Right cardiac atrium (tissue), 5 donors: ENCODE measurements at places on chromosomes 3 and 15. TPM values are rescaled to one million over a fixed set of nuclear protein-coding genes. Genes with fewer than 3 reads are reported as not detected.

Gene SLC28A2
- not detected for total RNA-seq

Gene SOX14
- total RNA-seq: not detected

Gene SENP5
- total RNA-seq: 22.4 TPM

Gene TICRR
- total RNA-seq: not detected

DNA sequence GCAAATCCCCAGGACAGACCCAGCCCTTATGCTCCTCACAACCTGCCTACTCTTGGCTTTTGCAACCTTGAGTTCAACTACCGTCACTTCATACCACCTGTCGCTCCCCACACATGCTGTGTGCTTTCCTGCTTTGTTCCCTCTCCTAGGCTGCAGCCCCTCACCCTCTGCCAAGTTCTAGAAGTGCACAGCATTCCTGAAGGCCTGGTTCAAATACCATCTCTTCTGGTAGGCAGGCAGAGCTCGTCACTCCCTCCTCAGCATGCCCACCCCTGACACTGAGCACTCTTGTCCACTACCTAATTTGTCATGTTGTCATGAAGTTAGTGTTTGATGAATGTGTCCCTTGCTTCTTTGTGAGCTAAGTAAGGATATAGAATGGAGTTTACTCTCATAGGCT is 129.6 kb downstream of the SEMA6D start:
- DNase-seq: no peak

- no peak for DNase-seq
Measured at GRCh38 chr15:67531379-67531914, 10.5 kb downstream of the C15orf61 start.

DNA sequence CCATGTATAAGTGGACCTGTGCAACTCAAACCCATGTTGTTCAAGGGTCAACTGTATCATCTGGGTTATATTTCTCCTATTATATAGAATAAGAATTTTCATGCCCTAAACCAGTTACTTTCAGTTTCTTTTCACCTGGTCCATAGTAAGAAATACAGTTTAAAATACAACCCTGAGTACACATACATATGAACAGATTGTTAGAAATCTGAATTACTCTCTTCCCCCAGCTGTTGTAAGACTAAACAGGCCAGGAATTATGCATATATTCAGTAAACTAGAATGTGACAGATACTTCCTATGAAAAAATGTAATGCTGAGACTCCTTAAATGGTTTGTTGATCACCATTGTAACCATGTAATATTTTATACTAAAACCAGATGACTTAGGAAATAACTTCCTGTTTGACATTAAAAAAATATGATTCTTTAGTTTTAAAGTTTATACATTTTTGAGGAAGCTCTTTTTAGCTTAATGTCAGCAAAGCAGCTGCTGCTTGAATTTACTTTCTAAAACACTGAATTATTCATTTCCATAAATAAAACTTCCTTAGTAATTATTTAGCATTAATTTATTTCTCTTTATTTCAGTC is 52.5 kb upstream of the ZCWPW2 start:
- no peak for DNase-seq

- DNase-seq: peak; percentile 29
Measured at GRCh38 chr15:56919609-56920366, 1.3 kb downstream of the TCF12 start.

GRCh38 chr3:125116311-125117080 is 60.7 kb upstream of the HEG1 start:
- no peak for DNase-seq

GRCh38 chr15:91393186-91393585 is 293.1 kb downstream of the SV2B start:
- DNase-seq: no peak

GRCh38 chr3:122077293-122078234 is 22.4 kb downstream of the CD86 start:
- no peak for DNase-seq

DNA sequence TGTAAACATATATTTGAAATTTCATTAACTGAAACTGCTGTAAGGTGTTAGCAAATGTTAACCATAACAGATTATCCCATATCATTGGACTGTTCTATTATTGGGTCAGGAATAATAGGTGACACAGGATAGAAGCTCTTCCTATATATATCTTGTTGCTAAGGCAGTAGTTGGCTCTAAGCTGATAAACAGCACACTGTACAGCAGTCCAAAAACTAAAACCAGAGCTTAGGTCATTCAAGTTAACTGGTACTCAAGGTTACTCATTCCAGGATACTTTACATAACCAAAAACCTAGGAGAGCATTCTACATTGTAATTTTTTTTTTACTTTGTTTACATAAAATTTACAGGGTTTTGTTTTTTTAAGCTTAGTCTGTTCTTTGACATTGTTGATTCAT is 8.9 kb downstream of the DNAJC19 start:
- no peak for DNase-seq

DNA sequence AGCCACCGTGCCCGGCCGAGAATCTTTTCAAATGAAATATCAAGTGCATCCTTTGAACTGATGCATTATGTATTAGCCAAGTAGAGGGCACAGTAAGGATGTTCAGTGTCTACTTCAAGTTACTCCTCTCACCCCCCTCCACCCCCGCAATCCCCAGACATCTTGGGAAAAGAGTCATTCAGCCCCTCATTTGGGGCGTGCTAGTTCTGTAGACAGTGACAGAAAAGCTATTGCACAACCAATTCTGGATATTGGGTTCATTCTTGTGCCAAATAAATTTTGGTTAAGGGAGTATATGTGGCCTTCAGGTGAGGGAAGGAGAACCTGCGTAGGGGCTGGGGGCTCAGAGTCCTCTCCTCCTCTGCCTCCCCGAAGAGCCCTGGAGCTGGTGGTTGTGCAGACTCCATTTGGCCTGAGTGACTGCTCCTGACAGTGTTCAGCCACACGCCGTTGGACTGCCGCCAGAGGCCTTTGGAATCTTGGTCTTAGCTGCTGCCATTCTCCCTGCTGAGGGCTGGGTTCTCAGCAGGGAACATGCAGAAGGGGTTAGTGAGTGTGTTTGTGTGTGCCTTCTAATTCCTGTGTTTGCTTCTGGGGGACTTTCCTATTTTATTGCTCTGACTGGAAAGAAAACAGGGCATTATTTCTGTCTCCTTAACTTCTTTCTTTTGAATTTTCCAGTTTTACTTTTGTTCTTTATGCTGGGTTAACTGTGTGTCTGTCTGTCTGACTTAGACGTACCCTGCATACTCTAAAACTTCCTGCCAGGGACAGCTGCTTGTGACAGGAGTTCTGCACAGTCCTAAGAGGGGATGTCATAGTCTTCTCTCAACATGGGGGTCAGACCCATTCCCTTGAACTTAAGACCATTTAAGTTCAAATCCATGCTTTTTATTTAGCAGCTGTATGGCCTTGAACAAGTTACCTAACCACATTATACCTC is 21.0 kb downstream of the RARB start:
- DNase-seq: peak; percentile 96

DNA sequence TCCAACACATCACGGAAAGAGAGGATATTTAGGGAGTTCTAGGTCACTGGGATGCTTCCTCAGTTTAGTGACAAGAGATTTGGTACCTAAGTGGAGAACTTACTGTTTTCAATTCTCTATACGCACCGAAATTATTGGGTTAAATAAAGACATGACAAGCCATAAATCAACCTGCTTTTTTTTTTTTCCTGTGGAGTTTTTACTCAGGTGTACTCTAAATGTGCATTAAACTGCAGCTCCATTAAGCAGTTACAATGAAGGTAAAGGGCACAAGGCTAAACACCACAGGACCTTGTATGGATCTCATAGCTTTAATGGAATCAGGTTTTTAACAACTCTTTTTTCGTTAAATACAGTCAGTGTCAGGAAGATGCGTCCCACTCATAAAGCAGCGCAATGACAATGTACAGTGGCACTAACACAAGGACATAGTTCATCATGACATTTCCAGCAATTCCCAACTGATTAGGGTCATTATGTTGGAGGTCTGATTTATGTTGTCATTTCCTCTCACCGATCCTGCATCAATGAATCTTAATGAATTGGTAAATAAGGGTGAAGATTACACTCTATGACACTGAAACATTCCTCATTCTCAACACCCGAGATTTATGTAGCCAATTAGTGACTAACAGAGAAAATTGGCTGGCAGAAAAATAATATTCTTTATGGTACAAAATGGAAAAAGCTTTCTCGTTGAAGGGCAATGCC is 355.2 kb downstream of the FOXP1 start:
- no peak for DNase-seq
